ENCODE measurements at places on chromosomes 4 and X.

DNA sequence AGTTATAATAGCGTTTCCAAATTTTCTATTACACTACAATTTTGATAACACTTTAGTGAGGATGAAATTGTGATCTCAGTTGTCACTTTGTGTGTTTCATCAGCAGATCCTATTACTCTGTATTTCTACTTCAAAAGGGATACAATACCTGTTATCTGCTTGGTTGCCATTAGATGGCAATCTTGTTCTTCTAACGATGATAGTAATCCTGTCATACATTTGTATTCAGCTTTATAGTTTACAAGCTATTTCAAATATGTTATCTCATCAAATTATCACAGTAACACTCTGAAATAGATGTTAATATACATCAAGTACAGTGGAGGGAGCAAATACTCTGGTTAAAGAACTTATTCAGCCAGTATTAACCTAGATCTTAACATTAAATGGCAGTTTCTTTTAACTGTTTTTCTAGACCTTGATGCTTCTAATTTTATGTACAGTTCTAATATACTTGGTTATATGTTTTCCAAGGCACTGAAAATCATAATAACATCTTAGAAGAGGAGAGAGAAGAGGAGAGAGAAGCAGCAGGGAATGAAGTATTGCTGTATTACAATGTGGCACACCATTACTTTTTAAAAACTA lies 292.0 kb downstream of the CCSER1 start:
- DNase-seq: no peak

DNA sequence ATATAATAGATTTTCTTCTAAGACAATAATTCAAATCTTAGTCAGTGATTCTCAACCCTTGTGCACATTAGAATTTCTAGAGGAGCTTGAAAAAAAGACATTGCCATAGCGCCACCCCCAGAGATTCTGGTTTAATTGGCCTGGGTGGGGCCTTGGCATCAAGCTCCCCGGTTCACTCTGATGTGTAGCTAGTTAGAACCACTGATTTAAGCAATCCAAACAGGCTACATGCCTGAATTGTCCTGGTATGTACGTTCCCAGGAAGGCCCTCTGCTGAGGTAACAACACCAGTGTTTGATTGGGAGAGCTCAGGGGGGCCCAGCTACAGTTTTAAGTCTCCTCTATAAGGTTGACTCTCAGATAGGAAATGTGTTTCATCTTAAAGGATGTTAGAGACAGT lies 1.3 kb upstream of the ATP10D start:
- DNase-seq: no peak

- DNase-seq: no peak
Observed at GRCh38 chrX:112066813-112067212, 15.8 kb downstream of the TRPC5 start.

DNA sequence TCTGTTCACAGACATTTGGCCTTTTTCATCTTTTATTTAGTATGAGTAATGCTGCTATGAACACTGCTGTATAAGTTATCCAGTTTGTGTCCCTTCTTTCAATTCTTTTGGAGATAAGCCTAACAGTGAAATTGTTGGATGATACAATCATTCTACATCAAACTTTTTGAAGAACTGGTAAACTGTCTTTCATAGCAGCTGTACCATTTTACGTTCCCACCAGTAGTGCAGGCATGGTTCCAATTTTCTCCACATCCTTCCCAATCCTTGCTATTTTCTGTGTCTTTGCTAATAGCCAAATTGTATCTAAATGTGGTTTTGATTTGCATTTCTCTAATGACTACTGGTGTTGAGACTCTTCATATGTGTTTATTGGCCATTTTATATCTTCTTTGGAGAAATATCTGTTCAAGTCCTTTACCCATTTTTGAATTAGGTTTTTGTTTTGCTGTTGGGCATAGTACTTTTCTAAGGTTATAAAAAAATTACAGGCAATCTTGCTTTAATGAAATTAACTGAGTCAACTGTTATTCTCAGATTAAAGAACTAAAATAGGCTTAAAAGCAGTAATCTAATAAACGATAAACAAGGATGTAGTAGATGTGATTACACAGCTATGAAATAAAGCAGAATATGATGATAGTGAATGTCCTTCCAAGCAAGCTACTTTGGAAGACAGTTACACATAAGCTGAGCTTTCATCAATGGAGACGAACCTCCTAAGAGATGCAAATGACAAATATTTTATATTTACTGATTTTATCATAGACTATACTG lies 57.2 kb downstream of the FBXW7 start:
- DNase-seq: no peak

- DNase-seq: no peak
Observed at GRCh38 chrX:38878641-38879340, 77.5 kb downstream of the MID1IP1 start.

DNA sequence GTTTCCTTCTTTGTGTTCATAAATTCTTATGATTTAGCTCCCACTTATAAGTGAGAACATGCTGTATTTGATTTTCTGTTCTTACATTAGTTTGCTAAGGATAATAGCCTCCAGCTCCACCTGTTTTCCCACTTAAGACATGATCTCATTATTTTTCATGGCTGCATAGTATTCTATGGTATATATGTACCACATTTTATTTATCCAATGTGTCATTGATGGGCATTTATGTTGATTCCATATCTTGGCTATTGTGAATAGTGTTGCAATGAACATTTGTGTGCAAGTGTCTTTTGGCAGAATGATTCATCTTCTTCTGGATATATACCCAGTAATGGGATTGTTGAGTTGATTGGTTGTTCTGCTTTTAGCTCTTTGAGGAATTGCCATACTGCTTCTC lies 1234.8 kb downstream of the ADGRL3 start:
- no peak for DNase-seq

GRCh38 chrX:139290310-139290709 lies 240.2 kb upstream of the F9 start:
- no peak for DNase-seq

- DNase-seq: no peak
Observed at GRCh38 chr4:16029262-16029661, 54.6 kb downstream of the PROM1 start.

Data from T1000 (cell line).